ENCODE measurements at places on chromosomes 1 and 21.
A peak's percentile ranks its signal among the peaks of the same experiment; 100 is the strongest.

DNA sequence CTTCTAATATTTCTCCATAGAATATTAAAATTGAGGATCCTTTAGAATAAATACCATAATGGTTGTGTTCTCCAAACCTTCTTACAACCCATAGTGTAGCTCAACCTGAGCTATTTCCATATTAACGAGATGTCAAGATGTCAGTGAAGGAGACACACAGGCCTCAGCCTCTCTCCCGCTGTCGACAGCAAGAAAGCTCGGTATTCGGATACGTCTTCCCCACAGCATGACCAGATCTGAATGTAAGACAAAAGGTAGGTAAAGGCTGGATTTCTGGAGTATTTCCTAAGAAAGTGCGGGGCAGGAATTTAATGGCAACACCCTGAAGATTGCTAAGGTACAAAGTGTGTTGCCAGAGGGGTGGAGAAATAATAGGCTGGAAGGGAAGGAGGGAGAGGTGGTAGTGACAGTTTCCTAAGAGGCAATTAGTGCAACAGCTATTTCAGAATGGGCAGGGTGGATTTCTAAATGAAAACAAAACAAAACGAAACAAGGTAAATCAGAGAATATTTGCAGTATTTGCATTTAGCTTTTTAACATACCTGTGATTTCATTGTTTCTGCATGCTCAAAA lies 1.7 kb downstream of the ADSS2 start:
- no peak for DNase-seq

GRCh38 chr1:115173151-115173550 lies 83.8 kb upstream of the TSPAN2 start:
- no peak for DNase-seq

DNA sequence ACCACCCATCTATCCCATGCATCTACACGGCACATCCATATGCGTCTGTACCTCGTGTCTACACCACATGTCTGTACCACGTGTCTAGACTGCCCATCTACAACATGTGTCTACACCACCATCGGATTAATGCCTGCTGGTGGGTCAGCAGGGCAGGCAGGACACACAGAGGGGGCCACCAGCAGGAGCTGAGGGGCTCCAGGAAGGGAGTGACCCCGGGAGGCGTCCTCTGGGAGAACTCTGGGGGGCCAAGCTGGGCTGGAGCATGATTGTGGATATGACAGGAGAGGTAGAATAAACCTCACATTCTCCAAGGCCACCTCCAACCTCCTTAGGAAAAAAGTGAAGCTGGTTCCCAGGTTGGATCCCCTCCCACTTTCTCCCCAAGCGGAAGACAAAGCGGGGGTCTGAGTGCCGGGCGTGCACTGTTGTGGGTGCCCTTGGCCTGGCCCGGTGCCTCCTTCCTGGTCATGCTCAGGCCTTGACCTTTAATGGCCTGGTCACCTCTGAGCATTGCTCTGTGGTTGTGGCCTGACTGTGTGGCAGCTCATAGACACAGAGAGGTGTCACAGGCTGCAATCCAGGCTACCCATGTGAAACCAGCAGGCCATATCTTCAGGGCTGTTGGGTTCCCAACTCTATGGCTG lies 881 bp upstream of the ACTRT2 start:
- DNase-seq: no peak

DNA sequence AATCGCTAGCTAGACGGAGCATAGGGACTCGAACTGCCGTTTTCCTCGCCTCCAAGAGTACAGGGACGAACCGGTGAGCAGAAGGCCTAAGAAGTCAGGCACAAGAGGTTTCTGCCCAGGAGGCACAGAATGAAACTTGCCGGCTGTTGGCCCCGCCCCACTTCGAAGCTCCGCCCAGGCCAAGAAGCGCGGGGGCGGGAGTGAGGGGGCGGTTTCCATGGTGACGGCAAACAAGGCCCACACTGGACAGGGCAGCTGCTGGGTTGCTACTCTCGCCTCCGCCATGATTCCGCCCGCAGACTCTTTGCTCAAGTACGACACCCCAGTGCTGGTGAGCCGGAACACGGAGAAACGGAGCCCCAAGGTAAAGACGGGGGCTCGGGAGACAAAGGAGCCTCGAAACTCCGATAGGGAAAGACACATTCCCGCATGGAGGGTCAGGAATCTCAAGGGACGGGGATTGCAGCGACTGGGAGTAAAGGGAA lies at the start of gene DNALI1:
Gene DNALI1 (plus strand): TSS at position 229 of the 485 bp plus-strand sequence. CDS start 55 bp downstream, at position 284.
- no peak for DNase-seq

GRCh38 chr1:106676021-106676420 lies 380.5 kb upstream of the PRMT6 start:
- peak; percentile 15 for DNase-seq

- no peak for DNase-seq
These were observed 6.8 kb upstream of the ALDH4A1 start for GRCh38 chr1:18908911-18909771.

- no peak for DNase-seq
These were observed 16.9 kb upstream of the KRTAP19-5 start for GRCh38 chr21:30518876-30519275.

DNA sequence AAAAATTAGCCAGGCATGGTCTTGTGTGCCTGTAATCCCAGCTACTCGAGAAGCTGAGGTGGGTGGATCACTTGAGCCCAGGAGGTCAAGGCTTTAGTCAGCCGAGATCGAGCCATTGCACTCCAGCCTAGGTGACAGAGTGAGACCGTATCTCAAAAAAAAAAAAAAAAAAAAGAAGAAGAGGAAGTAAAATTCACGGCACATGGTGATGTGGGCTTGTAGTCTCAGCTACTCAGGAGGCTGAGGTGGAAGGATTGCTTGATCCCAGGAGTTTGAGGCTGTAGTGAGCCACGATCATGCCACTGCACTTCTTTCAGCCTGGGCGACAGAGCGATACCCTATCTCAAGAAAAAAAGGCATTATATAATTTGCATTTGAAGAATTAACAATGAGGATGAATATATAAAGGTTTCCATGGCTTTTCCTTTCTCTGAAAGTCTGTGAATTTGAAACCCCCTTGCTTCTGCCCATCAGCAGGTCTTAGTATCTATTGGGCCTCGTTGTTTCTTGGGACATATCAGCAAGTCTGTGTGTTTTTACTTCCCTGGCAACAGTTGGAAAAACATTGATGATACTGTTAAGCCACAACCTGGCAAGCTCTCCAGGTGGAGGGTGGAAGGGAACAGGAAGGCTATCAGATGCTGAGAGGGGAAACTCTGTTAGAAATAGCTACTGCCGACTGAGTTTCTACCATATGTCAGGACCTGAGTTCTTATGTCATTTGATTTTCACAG lies 4.6 kb upstream of the PLA2G2D start:
- DNase-seq: no peak

GRCh38 chr1:26740023-26740634 lies 44.3 kb downstream of the ARID1A start:
- DNase-seq: no peak

DNA sequence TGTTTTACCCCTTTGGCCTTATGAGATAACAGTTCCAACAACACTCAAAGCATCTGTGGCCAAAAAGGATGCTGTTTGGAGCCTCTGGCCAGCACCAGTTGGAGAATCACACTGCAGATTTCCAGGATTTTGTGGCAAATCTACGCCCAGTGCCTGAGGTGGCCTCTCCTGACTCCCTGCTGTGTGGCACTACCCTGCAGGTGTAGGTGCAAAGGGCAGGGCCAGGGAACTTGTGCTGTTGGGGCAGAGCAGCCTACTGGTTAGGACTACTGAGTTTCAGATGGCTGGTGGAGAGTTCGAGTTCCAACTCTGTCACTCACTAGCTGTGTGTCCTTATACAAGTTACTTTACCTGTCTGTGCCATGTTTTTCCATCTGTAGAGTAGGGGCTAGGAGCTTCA lies 170.5 kb downstream of the PTPRU start:
- DNase-seq: no peak

- no peak for DNase-seq
These were observed 2.0 kb downstream of the GFI1 start for GRCh38 chr1:92484472-92485380.

- DNase-seq: no peak
These were observed 46.9 kb downstream of the PTP4A2 start for GRCh38 chr1:31891280-31891679.

DNA sequence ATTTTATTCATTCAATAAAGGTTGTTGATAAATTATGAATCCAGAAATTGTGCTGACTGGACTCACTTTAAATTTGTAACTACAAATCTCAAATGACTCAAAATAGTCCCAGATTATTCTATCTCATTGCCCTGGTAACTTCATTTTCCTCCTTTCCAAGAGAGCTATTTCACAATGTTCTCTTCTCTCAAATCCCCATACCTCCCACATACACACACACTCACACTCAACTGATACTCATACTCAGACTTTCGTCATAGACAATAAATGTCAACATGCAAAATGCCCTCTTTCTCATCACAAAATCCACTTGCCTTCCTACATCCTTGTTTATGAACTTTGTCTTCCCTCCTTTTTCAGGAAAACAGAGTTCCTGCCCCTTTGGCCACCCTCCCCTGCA lies 33.3 kb downstream of the EXTL2 start:
- no peak for DNase-seq

DNA sequence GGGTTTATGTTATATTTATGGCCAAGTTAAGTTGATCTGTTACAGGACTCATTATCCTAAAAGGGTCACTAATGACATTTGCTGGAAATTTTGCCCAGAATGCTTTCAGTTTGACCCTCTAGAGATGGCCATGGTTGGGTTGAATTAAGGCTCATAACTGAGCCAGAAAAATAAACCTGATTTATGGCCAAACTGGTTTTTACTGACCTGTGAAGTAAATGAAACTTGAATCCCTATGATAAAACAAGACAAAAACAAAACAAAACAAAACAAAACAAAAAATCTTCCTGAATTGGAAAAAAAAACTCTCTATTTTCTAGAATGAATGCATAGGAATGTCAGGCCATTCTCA lies 72.5 kb upstream of the CLDN14 start:
- no peak for DNase-seq

DNA sequence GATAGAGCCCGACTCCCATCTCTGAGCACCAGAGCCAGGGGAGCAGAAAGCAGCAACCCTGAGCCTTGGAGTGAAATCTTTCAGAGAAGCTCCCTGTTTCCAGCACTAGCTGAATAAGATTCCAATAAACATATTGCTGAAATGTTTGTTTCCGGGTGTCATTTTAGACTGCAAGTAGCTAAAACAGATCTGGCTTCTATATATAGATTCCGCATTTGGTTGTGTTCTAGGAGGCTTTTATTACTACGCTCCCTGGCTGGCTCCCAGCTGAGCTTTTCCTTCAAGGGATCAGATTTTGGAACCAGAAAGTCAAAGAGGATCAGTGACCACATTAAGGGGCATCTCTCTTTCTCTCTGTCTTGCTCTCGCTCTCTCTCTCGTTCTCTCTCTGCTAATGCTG lies 88.2 kb downstream of the PAPPA2 start:
- DNase-seq: no peak

DNA sequence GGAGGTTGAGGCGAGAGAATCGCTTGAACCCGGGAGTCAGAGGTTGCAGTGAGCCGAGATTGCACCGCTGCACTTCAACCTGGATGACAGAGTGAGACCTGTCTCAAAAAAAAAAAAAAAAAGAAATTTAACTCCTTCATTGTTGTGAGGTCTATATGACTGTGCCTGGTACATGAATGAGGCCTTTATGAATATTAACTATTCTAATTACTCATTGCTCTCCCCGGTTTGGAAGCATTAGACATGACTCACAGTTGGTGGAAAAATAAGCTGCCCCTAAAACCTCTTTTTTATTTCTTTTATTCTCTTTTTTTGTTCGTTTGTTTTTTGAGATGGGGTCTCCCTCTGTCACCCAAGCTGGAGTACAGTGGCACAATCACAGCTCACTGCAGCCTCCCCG lies 3.3 kb downstream of the NPPB start:
- DNase-seq: no peak

DNA sequence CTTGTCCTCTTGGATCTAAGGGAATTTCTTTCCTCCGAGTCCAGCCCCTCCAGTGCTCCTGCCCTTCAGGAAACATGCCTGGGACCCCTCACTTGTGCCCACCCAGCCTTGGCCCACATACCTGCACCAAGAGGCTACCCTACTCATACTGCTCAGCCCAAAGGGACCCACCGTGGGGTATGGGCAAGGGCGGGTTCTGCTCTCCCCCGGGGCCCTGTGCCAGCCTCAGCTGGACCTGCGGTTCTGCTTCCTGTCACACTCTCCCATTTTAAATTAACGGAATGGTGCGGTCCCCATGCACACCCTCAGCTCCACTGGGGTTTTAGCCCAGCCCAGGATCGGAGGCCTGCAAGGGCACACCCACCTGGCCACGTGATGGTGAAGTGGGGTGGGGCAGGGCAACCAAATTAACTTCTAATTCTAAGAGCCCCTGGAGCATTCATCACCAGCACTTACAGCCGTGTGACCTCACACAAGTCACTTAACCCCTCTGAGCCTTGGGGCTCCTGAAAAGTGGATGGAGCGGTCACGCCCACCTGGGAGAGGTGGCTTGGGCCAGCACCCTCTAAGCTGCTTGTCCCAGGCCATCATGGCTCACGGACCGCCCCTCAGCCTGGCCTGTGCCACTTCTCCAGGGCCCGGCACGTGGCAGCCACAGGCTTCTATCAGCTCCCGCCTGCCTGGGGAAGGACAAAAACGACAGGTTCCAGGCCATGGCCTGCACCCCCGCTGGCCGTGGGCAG lies 28.3 kb downstream of the TP73 start:
- DNase-seq: no peak

- DNase-seq: no peak
These were observed 4.2 kb upstream of the RNF11 start for GRCh38 chr1:51231896-51232295.

DNA sequence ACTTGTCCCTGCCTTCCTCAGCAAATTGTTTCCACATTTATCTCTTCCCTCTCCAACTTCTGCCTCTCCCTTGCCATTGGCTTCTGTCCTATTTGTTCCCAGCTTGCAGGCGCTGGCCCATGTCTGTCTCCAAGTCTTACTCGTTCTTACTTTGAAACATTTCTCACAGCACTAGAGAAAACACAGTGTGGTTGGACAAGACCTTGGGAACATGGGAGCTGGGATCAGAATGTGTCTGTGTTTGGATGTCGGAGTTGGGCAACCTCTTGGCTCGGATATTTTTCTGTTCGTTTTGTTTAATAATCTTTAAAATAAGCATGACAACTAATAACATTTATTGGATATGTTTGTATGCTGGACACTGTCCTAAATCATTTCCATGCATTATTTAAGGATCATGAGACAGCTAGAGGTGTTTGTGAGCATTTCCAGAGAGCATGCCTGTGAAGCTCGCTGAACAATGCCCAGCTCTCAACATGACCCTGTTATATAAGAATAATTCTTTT lies 5.9 kb upstream of the BRWD1 start:
- no peak for DNase-seq

DNA sequence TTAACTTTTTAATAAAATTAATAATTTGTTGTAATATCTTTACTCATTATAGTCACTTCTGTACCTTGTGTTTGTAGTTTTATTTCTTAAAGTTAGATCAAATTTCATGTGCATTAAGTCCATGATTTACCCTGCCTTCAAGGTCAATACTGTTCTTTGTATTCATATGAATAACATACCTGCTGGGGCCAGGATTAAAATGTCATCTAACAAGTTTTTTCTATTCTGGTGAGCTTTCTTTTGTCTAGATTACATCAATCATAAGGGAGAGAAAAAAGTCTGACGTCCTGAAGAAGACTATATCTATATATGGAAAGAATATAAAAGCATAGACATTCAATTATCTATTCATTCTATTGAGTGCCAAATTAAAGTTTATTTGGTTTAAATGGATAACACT lies 232.6 kb downstream of the COL11A1 start:
- DNase-seq: no peak

All from Kasumi-1 (cell line).